Large intestine (tissue), 12 donors: ENCODE measurements at places on chromosomes 13 and 19. TPM values are rescaled to one million over a fixed set of nuclear protein-coding genes. Genes with fewer than 3 reads are reported as not detected.
A peak's percentile ranks its signal among the peaks of the same experiment; 100 is the strongest.

GRCh38 chr19:13691569-13692435 is 72.5 kb upstream of the MRI1 start:
- no peak for DNase-seq

DNA sequence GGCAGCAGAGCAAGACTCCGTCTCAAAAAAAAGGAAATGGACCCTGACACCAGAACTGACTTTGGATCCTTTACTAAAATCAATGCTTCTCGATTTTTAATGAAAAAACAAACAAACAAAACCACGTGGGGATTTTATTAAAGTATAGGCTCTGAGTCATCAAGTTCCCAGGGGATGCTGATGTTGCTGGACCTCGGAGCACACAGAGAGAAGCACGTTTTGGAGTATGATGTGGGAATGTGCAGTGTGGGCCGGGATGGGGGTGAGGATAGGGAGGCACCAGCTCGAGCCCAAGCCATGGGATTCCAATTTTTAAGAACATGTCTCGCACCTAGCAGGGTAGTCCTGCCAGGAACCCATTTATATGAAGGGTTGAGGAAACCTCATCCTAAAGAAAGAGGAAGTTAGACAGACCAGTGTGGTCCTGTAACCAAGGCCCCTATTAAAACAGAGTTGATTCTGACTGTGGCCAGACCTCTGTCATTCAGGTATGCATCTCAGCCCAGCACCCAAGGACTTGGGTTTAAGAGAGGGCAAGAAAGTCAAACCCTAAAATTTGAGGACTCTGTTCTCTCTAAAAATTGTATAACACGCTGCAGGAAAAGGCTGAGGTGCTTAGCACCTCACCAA is 6.4 kb downstream of the FLT1 start:
- DNase-seq, result no peak

- DNase-seq, result peak; percentile 29
These were observed 759 bp downstream of the ZMYM2 start for GRCh38 chr13:19959141-19959830.

TNFRSF19 gene
- 6.8 TPM for polyA plus RNA-seq

NTN5 gene
- 0.42 TPM for polyA plus RNA-seq

RFPL4A gene
- 0.15 TPM for polyA plus RNA-seq

GRCh38 chr13:38418286-38418685 is 68.6 kb downstream of the UFM1 start:
- DNase-seq, result no peak

GRCh38 chr13:31227870-31228269 is 28.1 kb downstream of the B3GLCT start:
- no peak for DNase-seq

DNA sequence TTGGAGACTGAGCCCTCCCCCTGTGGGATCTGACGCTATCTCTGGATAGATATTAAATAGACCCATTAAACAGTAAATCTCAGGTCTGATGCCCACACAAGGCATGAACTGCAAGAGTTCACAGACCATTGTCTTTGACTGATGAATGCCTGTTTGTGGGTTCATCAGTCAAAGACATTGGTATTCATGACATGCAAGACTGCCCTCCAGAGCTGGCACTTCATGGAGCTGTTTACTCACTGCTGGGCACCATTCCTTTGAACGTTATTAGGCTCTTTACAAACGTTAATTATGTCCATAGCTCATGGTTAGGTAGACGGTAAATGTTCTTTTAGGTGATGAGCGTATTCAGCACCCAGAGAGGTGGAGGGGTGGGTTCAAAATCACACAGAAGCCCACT is 111.8 kb upstream of the PABPC3 start:
- no peak for DNase-seq

DNA sequence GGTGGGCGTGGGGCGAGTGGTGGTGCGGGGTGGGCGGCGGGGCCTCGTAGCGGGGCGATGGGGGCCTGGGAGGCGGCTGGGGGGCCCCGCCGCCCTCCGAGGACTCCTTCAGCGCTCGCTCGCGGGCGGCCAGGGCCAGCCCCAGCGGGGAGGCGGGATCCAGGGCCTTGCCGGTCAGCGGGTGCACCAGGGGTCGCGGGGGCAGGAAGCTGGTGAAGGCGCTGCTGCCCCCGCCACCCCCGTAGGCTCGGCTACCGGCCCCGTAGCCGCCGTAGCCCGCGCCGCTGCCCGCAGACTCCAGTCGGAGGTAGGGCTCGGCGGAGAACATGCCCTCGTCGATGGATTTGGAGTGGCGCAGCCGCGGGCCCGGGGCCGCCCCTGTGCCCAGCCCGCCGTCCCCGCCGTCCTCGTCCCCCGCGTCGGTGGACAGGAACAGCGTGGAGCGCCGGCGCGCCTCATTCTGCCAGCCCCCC is 18.6 kb downstream of the C19orf81 start:
- DNase-seq, result no peak

SIGLEC14 gene
- 1.4 TPM for polyA plus RNA-seq

ZNF460 gene
- polyA plus RNA-seq, result 2.0 TPM

SIGLEC12 gene
- polyA plus RNA-seq, result 5.1 TPM

ZNF726 gene
- 4.5 TPM for polyA plus RNA-seq

DNA sequence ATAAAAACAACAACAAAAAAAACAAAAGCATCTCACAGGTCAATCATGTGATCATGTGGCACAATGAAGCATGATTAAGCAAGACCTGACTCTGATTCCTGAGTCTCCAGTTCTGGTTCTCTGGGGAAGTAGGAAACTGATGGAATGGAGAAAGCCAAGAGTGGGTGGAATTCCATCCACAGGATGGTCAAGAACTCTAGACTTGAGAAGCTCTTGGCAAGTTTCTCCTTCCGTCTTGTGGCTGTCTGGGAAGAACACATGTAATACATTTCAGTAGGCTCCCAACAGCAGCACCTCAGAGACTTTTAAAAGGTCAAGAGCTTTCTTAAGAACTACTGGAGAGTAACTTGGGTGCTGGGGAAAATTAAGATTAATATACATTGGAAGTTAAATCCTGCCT is 78.6 kb upstream of the TSHZ3 start:
- DNase-seq, result no peak

MCEMP1 gene
- 0.06 TPM for polyA plus RNA-seq

GRCh38 chr19:18993115-18993514 is 40.2 kb downstream of the SUGP2 start:
- DNase-seq, result no peak

CACNG7 gene
- polyA plus RNA-seq, result 1.4 TPM

DNA sequence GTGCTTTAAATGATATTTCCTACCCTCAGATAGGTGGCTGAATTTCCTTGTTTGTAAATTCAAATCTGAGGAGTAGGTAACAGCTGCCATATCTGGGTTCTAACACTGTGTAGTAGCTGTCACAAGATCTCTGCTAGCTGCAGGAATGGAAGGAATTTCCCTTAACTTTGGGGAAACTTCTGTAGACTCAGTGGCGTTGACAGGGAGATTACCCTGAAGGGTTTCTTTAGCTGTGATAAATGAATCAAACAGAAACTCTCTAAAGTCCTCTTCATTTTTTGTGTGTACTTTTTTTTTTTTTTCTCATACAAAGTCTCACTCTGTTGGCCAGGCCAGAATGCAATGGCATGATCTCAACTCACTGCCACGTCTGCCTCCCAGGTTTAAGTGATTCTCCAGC is 5.3 kb upstream of the EPSTI1 start:
- DNase-seq, result no peak

DNA sequence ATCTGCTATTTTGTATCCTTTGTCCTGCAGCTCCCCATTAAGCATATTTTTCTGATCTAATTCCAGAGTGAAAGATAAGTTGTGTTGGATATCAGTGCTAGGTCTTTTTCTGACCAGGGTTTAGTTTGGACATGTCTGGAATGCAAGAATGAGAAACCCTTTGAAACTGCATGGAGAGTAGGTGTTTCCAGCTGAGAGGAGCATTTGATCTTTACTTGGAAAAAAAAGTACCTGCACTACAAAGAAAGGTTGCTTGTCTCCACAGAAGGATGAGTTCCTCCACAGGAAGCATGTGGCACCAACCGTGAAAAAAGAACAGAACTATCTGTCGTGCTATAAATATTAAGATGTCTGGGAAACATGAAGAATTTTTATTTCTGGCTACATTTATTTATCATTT is 36.6 kb upstream of the MED4 start:
- DNase-seq, result no peak

DNA sequence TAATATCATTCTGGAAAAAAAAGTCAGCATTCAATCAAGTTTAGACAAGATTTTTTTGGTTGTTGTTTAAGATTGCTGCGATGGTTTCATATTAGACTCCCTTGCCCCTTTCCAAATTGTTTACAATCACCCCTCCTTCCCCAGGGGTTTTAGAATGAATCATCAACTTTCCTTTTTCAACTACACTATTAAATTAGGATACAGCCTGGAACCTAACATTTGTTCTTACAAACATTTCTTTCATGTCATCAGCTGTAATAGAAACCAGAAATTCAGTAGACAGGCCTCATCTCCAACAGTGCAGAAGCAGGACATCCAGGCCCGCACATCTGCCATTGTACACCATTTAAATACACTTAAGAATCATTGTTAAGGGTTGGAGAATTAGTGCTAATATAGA is 44.4 kb upstream of the WDFY2 start:
- DNase-seq, result no peak

NR1H2 gene
- polyA plus RNA-seq, result 34.2 TPM

- DNase-seq, result no peak
These were observed 72.4 kb downstream of the COL4A1 start for GRCh38 chr13:110234532-110234931.

LINGO3 gene
- 0.66 TPM for polyA plus RNA-seq

GRCh38 chr13:113058988-113059850 is 46.4 kb upstream of the F7 start:
- no peak for DNase-seq

GRCh38 chr13:84528408-84529070 is 646.3 kb upstream of the SLITRK1 start:
- DNase-seq, result no peak

KLC3 gene
- polyA plus RNA-seq, result 0.04 TPM

DNA sequence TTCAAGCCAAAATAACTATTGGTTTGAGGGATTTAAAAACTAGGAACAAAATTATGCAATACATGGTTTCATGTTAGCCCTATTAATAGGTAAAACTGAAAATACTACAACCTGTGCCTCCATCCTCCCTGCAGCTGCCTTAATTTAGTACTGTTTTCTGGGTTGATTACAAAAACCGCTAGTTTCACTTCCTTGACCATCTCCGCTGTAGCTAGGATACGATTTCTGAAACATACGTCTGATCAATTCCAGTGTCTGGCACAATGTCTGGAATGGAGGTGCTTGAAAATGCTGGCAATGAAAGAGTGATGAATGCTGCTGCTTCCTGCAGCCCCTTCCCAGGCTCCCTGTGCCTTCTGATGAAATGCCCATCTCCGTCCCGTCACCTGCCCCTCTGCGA is 273.5 kb downstream of the SHISA2 start:
- no peak for DNase-seq

N4BP2L1 gene
- 17.6 TPM for polyA plus RNA-seq

- no peak for DNase-seq
These were observed 1.3 kb upstream of the NLRP5 start for GRCh38 chr19:55985254-55985653.

- peak; percentile 82 for DNase-seq
These were observed 11.0 kb downstream of the FUZ start for GRCh38 chr19:49801966-49802661.
